ENCODE measurements at places on chromosomes 2 and 18.

- DNase-seq = peak; percentile 46
Observed at GRCh38 chr2:96875498-96876268, 5.8 kb upstream of the SEMA4C start.

DNA sequence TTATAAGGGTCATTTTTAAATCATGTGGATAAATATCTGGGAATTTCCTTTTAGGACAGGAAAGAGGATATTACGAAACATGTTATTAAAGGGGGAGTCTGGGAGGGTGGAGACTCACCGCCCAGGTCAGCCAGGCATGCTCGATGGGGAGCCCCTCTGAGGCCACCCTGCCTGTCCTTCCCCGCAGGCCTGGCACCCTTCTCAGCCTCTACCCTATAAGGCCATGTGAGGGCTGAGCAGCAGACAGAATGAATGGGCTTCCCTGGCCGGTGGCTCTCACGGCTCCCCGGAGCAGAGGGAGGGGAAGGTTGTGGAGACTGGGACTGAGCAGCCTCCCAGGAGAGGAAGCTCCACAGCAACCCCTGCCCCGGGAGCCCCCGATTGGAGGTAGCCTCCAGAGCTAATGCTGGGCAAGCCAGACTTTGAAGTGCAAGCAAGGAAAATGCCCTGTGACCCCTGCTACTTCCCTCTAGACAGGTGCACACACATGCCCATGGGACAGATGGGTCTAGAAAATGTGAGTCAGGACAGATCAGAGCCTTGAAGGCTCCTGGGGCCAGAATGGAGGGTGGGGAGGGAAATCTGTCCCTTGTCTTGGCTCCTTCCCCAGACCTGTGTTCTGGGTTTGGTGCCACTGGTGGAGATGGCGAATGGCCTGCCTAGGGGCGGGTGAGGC, 13.2 kb upstream of the ARMC9 start:
- DNase-seq = no peak

GRCh38 chr18:26051843-26052242, 38.6 kb downstream of the SS18 start:
- DNase-seq = peak; percentile 26

- DNase-seq = no peak
Observed at GRCh38 chr2:234724850-234725249, 227.0 kb upstream of the SH3BP4 start.

DNA sequence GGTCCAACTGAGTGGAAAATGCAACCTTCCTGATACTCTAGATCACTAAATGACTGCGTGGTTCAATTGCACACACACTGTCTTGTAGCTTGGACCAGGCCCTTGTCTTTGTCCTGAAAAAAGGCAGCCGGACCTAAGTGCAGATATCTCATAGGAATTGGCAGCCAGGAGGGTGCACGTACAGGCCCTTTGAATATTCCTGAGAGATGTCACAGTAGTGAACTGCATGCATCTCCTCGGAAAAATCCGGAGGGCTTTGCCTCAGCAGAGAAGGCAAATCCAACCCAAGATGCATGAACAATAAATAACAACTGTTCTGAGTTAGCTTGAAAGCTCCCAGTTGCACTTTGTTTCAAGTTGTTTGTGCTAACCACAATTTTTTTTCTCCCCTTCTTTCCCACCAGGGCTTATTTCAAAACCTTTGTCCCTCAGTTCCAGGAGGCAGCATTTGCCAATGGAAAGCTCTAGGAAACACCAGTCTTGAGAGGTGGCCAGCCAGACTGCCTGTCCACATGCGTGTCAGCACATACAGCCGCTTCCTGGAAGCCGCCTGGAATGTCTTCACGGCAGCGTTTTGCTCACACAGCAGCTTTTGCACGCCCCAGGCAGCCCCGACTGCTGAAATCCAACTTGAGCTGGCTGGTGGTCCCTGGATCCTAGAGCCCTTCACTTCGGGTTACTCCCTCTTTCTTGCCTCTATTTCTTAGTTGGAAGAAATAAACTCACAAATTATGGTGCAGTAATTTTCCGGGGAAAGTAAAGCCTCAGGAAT, 54.4 kb upstream of the FOSL2 start:
- DNase-seq = no peak

DNA sequence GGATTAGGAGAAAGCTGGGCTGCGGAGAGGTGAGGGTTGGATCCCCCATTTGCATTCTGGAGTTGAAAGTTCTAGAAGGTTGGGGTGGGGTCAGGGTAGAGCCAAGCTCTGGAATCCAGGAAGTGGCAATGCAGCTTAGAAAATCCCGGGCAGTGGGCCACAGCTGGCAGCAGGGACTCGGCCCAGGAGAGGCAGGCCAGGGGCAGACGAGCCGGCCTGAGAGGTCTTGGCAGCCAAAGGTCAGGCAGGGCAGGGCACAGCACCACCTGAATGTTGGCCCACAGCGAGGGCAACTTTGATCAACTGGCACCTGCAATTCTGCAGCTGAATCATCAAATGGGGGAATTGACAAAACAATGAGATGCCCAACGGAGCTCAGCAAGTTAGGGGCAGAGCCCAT, 139.2 kb downstream of the INHBB start:
- no peak for DNase-seq

- peak; percentile 3 for DNase-seq
Observed at GRCh38 chr2:185128346-185128745, 530.0 kb downstream of the ZNF804A start.
